Stimulated activated CD4-positive, alpha-beta T cell treated with anti-CD3 and anti-CD28 coated beads, TNF-alpha, amount 100 ng/mL, for 4 hours (primary cell): ENCODE measurements at places on chromosomes 16 and 17.

GRCh38 chr17:79220713-79221291 is 146.2 kb downstream of the ENGASE start:
- no peak for DNase-seq

- DNase-seq = no peak
Measured at GRCh38 chr17:48546924-48547807, 2.3 kb upstream of the HOXB2 start.

GRCh38 chr16:11556945-11557720 is 29.6 kb downstream of the LITAF start:
- no peak for DNase-seq

DNA sequence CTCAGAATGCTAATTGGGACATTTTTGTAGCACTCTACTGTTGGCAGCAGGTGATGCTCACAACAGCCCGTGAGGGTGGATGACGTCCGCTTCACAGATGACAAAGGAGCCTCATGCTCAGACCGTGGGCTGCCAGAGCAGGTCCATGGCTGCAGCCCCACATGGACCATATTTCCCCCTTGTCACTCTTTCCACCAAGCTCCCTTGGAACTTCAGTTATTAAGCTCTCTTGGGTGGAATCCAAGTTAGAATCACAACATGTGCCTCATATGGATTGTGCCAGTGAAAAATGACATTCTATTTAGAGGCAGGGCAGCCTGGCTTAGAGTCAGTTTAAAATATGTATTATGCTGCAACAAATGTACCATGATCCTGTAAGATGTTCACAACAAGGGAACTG is 33.2 kb upstream of the STH start:
- DNase-seq = no peak

- DNase-seq = no peak
Measured at GRCh38 chr17:30530346-30531025, 53.3 kb downstream of the GOSR1 start.

DNA sequence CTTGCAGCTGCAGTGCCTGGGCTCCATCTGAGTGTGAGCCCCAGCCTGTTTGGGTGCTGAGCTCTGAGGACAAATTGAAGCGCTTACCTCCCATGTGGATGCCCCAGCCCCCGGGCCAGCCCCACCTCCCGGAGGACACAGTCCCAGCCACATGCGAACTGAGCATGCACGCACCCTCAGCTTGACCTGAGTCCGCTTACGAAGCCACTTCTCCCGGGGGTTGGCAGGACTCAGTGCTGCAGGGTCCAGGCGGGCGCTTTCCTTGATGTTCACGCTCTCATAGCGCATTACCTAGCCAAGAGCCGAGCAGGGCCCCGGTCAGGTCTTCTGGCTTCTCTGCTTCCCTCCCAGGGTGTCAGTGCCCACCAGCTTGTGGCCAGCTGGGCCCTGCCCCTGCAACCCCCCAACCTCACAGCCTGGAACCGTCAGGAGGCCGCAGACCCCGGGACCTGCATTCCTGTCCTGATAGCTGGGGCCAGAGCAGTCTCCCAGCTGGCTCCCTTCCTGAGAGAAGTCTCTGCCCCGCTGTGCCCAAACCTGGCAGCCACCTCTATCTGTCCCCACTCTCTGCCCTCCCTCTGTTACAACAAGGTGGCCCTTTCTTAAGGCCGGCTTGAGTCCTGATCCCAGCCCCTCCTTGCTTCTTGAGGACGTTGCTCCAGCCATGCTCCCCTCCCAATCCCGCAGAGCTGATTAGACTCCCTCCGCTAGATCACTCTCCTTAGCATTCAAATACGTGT is 24.0 kb downstream of the PIMREG start:
- DNase-seq = no peak

DNA sequence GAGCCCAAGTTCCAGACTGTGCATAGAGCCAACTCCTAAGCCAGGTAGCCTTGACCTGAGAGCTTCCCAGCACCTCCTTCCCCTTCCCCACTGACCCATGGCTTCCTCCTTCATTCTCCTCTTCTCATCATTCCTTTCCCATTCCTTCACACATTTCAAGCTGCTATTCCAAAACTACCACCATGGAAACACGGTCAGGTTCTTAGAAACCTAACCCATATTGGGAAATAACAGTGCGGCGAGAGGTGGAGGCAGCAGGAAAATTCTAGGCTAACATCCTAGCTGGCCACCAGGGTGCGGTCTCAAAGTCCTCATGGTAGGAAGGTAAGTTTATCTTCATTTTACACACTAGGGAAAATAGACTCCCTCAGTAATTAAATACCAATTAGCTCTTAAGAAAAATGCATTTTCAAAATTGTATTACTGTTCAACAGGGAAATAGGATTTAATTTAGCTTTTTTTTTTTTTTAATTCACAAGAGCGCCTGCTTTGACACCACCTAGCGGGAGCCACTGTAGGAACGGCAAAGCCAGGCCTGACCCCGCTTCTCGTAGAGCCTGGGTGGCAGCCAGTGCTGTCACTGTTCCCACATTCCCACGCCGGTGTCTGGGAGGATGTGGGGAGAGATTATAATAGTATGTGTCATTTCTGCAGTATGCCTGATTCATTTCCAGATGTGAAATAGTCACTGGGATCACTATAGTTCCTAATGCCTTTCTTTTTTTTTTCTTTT is 14.0 kb upstream of the SPHK1 start:
- DNase-seq = no peak

DNA sequence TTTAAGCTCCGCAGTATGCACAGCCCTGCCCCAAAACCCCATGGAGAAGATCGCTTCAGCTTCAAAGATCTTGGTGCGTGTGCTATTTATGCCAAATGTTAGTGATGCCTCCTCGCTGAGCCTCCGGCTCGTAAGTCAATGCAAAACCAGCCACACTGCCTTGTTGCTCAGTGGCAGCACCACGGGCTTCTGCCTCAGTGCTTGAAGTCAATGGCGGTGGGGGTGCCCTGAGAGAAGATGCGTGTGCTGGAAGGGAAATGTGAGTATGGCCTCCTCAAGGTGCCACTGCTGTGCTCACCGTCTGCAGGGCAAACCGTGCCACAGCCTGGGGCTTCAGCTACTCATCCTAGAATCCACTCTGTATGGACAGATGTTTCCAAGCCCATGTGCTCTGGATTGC is 121.9 kb downstream of the XYLT1 start:
- DNase-seq = no peak

DNA sequence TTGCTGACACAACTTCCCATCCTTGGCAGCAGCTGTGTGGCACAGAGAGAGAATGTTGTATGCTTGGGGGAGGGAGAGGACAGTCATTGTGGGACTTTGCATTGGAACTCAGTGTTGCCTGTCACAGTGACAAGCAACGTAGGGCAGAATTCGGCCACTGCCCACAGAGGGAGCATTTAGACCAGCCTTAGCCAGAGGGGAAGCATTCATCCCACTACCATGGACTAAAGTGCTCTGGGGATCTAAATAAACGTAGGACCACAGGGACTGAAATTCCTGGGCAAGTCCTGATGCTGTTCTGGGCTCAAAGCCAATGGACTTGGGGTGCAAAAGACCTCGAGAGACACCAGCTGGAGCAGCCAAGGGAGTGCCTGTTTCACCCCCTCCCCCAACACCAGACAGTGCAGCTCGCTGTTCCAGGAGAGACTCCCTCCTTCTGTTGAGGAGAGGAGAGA is 44.9 kb downstream of the ABCA8 start:
- DNase-seq = no peak

GRCh38 chr16:557463-558297 is 2.5 kb upstream of the PRR35 start:
- no peak for DNase-seq

- DNase-seq = no peak
Measured at GRCh38 chr16:81693744-81694303, 85.3 kb upstream of the PLCG2 start.

DNA sequence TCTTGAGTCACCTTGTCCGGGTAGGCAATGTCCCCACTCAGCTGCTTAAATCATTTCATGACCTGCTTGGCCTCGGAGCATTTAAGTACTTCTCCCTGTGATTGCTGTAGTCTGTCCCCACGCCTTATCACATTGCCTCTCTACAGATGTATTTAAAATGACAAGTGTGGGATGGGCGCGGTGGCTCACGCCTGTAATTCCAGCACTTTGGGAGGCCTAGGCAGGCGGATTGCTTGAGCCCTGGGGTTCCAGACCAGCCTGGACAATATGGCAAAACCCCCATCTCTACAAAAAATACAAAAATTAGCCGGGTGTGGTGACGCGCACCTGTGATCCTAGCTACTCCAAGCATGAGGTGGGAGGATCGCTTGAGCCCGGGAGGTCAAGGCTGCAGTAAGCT is 1.3 kb upstream of the GJC1 start:
- DNase-seq = no peak

DNA sequence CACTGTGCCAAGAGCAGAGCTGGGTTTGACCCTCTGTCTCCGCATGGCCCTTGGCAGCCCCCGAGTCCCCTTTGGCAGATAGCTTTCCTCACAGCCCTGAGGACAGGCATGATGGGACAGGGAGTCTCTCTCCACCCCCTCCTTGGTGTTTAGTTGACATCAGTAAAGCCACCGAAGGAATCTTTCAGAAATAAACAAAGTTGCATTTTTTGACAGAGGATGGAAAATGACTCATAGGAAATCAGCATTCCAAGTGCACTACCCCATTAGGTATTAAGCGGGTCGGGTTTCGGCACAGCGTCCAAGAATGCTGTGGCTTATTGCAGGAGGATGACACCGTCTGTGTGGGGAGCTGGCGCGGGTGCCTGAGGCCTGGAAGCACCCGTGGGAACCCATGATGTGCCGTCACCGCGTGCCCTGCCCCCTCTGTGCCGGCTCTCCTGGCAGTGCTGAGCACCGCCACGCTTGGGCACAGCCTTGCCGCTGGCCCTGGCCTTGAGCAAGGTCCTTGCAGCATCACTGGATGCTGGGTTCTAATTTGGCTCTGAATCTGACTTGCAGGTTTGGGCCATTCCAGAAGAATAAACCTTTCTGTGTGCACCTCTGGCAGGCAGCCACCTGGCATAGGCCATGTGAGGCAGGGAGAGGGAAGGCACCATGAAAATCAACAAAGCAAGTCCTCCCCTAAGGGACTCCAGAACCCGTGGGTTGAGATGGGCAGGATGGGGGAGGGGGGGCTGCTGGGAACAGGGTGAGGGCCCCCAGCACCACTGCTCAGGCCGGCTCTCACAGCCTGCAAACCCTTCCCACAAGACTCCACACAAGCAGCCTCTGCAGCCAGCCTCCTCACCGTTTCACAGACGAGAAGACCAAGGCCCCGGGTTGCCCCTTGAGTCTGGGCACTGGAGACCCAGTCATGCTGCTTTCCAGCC is 50.5 kb upstream of the ZNF469 start:
- DNase-seq = no peak

DNA sequence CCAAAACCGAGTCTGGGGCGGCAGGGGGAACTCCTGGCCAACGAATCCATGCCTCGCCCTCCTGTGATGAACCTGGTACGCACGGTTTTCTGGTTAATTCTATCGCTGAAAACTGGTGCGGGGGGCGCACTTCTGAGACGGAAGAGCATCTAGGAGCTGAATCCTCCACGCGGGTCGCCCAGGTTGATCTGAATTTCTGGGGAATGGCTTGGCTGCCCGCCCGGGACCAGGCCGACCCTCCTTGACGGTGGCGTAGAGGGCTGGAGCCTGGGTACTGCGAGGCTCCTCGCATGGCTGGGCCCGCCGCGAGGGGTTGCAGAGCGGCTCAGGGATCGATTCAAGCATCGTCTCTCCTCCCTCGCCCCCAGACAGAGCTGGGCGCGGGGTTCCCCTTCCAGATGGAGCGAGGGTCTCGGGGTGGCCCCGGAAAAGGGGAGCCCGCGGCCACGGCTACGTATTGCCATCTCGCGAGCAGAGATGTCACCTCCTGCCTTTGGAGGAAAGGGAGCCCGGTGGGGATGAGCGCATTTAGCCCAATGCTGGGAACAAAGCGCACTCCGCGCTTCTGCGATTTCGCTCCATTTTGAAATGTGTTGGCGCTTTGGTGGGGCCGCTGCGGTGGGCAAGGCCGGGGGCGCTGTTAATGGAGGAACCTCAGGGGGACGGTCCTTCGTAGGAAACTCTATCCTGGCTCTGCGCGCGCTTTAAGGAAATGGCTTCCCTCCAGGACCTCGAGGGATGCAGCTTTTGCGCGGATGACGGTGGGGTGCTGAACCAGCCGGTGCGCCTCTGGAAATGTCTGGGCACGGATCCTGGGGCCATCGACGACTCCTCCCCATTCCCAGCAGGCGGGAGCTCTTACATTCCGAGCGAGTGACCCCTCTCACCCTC is 2.7 kb downstream of the MAPT start:
- DNase-seq = no peak

DNA sequence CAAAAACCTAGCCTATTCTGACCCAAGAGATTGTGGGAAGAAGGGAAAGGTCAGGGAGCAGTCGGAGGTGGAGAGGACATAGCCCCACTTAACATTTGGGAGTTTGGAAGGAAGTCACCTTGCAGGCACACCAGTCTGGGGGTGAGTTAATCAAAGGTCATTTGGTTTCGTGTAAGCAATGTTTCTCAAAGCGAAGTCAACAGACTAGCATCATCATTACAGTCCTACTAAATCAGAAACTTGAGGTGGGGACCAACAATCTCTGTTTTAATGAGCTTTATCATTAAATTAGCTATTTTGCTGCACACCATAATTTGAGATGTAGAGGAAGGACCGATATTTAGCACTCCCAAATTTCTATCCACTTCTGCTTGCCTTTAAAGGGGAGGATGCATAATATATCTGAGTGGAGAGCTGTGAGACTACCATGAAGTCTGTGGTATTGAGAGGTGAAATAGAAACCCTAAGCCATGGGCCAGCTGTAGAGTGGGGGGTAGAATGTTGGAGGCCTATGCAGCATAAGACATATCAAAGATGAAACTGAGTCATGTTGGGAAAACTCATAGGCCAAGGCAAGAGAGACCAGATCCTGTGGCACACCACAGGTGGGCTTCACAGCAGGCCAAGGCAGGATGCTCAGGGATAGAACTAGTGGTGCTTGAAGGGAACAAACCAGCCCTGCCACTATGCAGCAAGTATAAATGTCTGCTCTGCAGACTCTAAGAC is 141.7 kb upstream of the ANKFN1 start:
- no peak for DNase-seq

- no peak for DNase-seq
Measured at GRCh38 chr17:38908676-38909181, 16.7 kb upstream of the LASP1NB start.

DNA sequence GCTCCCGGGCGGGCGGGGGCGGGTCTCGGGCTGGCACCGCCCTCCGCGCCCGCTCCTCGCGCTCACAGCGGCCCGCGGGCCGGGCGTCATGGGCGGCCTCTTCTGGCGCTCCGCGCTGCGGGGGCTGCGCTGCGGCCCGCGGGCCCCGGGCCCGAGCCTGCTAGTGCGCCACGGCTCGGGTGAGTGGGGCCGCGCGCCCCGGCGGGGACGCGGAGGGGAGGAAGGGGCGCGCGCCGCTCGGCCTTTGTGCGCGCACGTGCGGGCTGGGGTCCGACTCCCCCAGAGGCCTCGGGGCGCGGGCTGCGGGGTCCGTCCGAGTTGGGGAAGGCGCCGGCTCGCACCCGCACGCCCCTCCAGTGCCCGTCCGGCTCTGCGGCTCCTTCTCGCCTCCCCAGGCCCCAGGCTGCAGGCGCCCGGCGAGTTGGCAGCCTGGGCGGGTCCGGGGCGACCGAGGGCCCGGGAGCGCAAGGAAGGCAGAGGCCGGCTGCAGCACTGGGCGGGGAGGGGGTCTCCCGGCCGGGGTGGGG is at the start of gene NME4:
Gene NME4, plus strand, starts transcription at position 65 of the 527 bp plus-strand sequence. Its CDS starts 24 bp downstream, at position 89.
- DNase-seq = no peak
